ENCODE measurements at places on chromosomes 1 and 21.

GRCh38 chr21:43864962-43865539 lies at the start of gene AGPAT3:
Gene AGPAT3, plus strand, starts transcription at chr21:43865223. Its CDS starts 94,459 bp downstream, at chr21:43959682.
- no peak for DNase-seq

GRCh38 chr1:27627061-27627460 lies 7.9 kb downstream of the FGR start:
- DNase-seq = no peak

- no peak for DNase-seq
These were observed 16.9 kb upstream of the PADI2 start for GRCh38 chr1:17136145-17136544.

DNA sequence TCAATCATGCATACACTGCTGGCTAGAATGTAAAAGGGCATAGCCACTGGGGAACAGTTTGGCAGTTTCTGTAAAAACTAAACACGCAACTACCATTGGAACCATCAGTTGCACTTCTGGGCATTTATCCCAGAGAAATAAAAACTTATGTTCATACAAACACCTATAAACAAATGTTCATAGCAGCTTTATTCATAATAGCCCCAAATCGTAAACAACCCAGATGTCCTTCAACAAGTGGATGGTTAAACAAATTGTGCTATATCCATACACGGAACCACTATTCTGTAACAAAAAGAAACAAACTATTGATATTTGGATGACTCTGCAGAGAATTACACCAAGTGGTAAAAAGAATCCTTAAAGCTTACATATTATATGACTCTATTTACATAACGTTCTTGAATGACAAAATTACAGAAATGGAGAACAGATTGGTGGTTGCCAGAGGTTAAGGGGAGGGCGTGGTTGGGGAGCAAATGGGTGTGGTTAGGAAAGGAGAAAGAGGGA lies 22.8 kb downstream of the LACTBL1 start:
- DNase-seq = no peak

- no peak for DNase-seq
These were observed 5.4 kb upstream of the TNFRSF4 start for GRCh38 chr1:1219341-1219740.

DNA sequence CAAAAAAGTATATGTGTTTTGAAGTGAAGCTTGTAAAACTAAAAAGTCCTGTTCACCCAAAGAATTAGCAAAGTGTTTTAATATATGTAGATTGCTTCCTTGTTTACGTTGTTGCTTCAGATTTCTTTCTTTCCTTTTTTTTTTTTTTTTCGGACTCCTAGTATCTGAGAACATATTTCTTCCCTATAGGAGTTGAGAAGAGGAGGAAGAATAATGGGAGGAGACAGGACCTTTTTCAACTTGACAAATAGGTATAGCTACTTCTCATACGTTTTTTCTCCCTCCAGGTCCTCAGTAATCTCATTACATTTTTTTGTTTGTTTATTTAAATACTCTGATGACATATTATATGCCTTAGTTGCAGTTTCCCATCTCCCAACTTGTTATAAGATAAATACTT lies 8.9 kb downstream of the DISP1 start:
- no peak for DNase-seq

- DNase-seq = no peak
These were observed 107.7 kb upstream of the TMPRSS2 start for GRCh38 chr21:41615613-41616012.

GRCh38 chr1:57421806-57422205 lies 2.1 kb downstream of the DAB1 start:
- DNase-seq = no peak

All from left forelimb (tissue), 1 donor.